Adrenal gland (tissue), 19 donors: ENCODE measurements at places on chromosomes 12 and 14. TPM values are rescaled to one million over a fixed set of nuclear protein-coding genes. Genes with fewer than 3 reads are reported as not detected.

The GOLT1B gene
- polyA plus RNA-seq = 16.1 TPM

The PTHLH gene
- not detected for polyA plus RNA-seq

The LIN7A gene
- polyA plus RNA-seq = 1.6 TPM

The TGM1 gene
- 2.2 TPM for polyA plus RNA-seq

The RAD51B gene
- 3.1 TPM for polyA plus RNA-seq

The MBD6 gene
- polyA plus RNA-seq = 167 TPM

The MAP1LC3B2 gene
- 1.7 TPM for polyA plus RNA-seq

The NDRG2 gene
- 619 TPM for polyA plus RNA-seq

GRCh38 chr12:49055978-49056754 is 4.4 kb downstream of the KMT2D start:
- H3K27ac ChIP-seq = no peak overlapping the region
- no peaks in the 10 kb centered on the region for H3K27me3 ChIP-seq
- peak; percentile 78 for DNase-seq

DNA sequence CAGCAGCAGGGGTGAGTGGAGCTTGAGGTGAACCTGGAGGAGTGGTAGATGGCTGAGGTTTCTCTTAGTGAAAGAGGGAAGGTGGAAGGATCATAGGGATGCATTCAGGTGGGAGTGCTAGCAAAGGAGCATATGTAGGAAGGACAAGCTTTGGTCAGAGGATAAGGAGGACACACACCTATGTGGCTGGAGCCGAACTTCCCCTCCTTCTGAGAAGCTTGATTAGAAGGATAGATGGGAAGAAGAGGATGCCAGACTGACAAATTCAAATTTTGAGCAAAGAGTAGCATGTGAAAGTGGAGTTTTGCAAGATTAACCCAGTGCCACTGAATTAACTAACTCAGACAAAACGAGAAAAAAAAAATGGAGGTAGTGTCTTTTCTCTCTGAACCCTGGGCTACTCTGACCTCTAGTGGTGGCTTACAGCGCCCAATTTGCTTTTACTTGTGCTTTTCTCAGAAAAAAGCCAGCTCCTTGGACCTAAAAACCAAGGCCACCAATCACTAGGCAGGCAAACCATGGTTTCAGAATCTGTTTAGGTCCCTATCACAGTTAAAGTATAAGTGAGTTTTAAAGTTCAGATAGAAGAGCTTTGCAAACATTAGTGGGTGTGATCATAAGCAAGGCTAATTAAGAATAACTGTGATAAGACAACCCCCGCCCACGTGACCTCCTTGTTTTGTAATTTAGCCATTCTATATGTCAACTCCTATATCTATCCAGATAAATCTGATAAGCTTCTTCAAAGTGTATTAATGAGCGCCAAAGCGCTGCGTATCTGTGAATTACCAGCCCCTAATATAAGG is 15.5 kb downstream of the EMP1 start:
- H3K4me3 ChIP-seq = no peak overlapping the region
- peak; percentile 64 for DNase-seq
- H3K27ac ChIP-seq = no peak overlapping the region
- no peaks in the 10 kb centered on the region for H3K36me3 ChIP-seq

GRCh38 chr12:6998715-6999451 is 19.4 kb downstream of the LPCAT3 start:
- peaks cover 25% of the 10 kb centered on the region for H3K4me1 ChIP-seq
- DNase-seq = peak; percentile 62
- peak overlapping the region; percentile 69 for H3K27ac ChIP-seq
- H3K36me3 ChIP-seq = peaks cover 6% of the 10 kb centered on the region

DNA sequence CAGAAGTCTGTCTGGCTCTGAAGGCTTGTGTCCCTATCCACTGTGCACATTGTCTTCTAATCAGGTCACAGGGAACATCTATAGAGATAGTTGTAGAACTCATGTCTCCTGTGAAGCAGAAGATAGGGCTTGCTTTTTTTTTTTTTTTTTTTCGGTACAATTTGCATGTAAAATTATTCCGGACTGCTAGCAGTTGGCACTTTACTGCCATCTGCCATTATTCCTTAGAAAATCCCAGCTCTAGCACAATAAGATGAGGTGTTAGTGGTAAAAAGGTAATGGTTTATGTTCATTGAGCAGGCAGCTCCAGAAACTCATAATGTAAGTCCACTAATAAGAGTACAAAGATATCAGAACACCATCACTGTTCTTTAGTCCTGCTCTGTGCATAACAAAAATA is 8.7 kb downstream of the MYRFL start:
- no peak for DNase-seq
- H3K36me3 ChIP-seq = no peaks in the 10 kb centered on the region
- H3K27me3 ChIP-seq = no peaks in the 10 kb centered on the region

GRCh38 chr12:1093166-1093751 is 102.2 kb downstream of the ERC1 start:
- no peak overlapping the region for H3K4me3 ChIP-seq
- H3K4me1 ChIP-seq = no peaks in the 10 kb centered on the region
- no peak for DNase-seq
- H3K27me3 ChIP-seq = no peaks in the 10 kb centered on the region

DNA sequence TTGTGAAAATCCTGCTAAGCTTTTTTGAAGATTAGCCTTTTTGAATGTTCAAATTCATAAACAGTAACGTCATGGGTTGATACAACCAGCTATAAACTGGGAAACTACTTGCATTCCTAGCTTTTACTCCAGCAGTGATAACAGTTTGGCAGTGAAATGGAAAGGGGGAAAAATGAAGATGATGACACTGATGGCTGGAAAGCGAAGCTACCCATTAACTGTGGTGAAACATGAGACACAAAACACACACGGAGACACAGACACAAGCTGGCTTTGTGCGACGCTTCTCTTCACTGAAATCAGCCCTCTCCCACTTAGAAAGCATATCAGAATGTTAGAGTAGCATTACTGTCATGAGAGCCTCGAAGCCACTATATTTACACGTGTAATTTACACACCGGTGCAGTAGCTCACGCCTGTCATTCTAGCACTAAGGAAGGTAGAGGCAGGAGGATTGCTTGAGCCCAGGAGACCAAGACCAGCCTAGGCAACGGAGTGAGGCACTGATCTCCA is 15.7 kb downstream of the VPS37B start:
- H3K4me1 ChIP-seq = peaks cover 48% of the 10 kb centered on the region
- H3K27ac ChIP-seq = no peak overlapping the region
- H3K36me3 ChIP-seq = no peaks in the 10 kb centered on the region
- H3K27me3 ChIP-seq = no peaks in the 10 kb centered on the region
- no peak overlapping the region for H3K4me3 ChIP-seq

DNA sequence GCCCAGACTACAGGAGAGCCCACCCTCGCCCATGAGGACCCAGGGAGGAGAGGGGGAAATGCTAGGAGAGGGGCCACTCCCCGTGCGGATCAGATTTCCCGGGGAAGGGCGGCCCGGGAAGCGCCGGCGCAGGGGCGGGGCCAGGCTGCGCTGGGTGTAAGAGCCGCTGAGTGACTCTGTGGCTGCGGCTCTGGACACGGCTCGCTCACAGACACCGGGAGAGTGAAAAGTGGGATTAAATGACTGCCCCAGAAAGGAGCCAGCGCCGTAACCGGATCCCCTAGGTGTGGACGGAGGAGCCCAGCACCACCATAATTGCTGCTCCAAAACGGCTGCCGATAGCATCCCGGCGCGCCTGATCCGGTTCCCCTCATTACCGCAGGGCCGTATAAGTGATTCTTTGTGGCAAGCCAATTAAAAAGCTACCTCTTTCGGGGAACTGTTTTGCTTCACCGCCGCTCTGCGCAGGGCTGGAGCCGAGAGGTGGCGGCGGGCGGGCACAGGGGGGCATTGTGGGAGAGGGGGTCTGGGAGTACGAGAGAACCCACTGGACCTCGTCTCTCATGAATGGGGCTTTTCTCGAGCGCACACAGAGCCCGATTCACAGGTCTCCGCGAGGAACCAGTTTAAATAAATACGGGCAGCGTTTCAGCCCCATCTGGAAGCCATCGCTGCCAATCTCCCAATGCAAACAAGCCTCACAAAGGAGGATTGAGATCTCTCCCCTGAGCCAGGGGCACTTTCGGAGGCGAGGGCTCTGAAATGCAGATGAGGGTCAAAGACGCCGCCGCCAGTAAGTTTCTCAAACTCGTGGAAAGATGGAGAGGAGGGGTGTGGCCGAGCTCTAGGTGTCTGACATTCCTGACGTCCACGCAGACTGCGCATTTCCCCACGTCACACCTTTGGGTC is 2.5 kb downstream of the COL2A1 start:
- no peak for DNase-seq
- H3K27ac ChIP-seq = peak overlapping the region; percentile 27
- peaks cover 21% of the 10 kb centered on the region for H3K4me1 ChIP-seq
- no peaks in the 10 kb centered on the region for H3K36me3 ChIP-seq
- H3K27me3 ChIP-seq = peaks cover 49% of the 10 kb centered on the region
- H3K4me3 ChIP-seq = peak overlapping the region; percentile 18

- no peaks in the 10 kb centered on the region for H3K4me1 ChIP-seq
- H3K4me3 ChIP-seq = no peak overlapping the region
- no peak overlapping the region for H3K27ac ChIP-seq
- H3K27me3 ChIP-seq = no peaks in the 10 kb centered on the region
- no peaks in the 10 kb centered on the region for H3K36me3 ChIP-seq
These were observed 14.2 kb upstream of the RASSF3 start for GRCh38 chr12:64595863-64596793.

DNA sequence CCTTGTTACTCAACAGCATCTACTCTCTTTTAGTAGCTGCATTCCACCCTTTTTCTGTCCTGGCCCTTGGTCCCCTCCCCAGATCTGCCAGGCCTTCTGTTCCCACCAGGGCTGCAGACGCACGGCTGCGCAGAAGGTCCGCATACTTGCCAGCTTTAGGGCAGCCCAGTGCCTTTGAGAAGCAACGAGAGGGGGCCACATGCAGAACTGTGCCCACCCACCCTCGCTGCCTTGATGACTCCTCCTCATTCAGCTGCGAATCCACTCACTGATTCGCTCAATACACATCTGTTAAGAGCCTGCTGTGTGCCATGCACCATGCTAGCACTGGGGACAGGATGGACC is 39.2 kb downstream of the PRIMA1 start:
- no peak overlapping the region for H3K27ac ChIP-seq
- H3K4me1 ChIP-seq = no peaks in the 10 kb centered on the region
- no peaks in the 10 kb centered on the region for H3K36me3 ChIP-seq
- peaks cover 3% of the 10 kb centered on the region for H3K27me3 ChIP-seq

GRCh38 chr12:54388237-54389133 is 4.0 kb upstream of the ZNF385A start:
- DNase-seq = no peak
- H3K4me1 ChIP-seq = peaks cover 6% of the 10 kb centered on the region
- H3K36me3 ChIP-seq = no peaks in the 10 kb centered on the region
- H3K4me3 ChIP-seq = no peak overlapping the region
- no peak overlapping the region for H3K27ac ChIP-seq

DNA sequence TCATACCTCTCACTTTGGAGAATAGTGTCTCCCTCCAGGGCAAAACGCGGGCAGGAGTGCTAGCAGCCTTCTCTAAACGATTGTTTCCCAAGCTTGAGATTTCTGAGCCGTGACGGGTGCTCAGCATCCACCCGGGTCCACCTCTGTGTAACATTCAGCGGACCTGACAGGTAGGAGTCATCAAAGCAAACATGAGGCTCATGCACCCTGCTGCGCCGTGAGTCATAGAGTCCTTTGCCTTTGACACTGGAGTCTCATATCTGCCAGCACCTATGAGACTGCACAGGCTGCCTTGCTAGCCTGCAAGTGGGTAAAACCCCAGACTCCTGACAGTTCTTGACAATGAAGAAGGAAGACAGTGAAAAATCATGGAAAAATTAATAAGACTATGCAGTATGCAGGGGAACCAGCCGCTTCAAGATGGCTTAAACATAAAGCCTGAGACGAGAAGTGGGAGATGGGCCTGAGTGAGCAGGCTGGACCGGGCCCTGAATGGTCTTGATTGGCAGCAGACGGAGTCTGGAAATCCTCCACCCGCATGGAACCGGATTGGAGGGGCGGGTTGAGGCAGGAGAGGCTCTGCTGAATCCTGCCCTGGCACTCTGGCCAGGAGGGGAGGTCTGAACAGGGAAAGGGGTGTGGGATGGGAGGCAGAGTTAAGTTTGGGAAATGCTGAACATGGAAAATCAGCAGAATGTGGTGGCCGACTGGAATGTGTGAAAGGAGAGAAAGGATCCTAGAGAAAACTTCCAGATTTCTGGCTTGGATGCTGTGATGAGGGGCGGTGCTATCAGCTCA is 54.2 kb downstream of the LGMN start:
- H3K4me3 ChIP-seq = no peak overlapping the region
- DNase-seq = no peak
- no peaks in the 10 kb centered on the region for H3K27me3 ChIP-seq
- H3K36me3 ChIP-seq = no peaks in the 10 kb centered on the region
- H3K27ac ChIP-seq = no peak overlapping the region

- H3K27me3 ChIP-seq = no peaks in the 10 kb centered on the region
- H3K4me3 ChIP-seq = no peak overlapping the region
- no peak for DNase-seq
These were observed 17.1 kb downstream of the INSM2 start for GRCh38 chr14:35551081-35551480.

DNA sequence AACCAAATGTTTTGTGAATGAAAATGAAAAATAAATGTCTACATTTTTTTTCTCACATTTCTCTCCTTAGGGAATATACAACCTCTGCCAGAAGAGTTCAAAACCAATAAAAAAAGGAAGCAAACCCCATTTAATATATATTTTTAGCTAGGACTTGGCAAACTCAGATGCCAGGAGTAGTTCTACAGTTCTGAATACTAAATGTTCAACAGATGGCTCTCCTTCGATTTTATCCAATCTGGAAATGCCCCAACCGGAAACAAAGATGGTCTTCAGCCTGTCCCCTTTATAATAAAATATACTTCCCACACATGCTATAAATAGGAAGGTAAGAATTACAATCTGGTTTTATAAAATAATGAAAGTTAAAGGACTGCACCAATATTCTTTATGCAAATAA is 330.4 kb downstream of the MDGA2 start:
- H3K27me3 ChIP-seq = no peaks in the 10 kb centered on the region
- no peak for DNase-seq
- no peak overlapping the region for H3K4me3 ChIP-seq

GRCh38 chr12:24522736-24523135 is 426.2 kb downstream of the BCAT1 start:
- H3K4me3 ChIP-seq = no peak overlapping the region
- H3K27me3 ChIP-seq = no peaks in the 10 kb centered on the region
- DNase-seq = no peak

- DNase-seq = no peak
- H3K36me3 ChIP-seq = no peaks in the 10 kb centered on the region
These were observed 6.6 kb downstream of the TXNDC16 start for GRCh38 chr14:52545584-52546317.

GRCh38 chr12:93341409-93342049 is 36.2 kb upstream of the NUDT4 start:
- DNase-seq = no peak
- H3K4me3 ChIP-seq = no peak overlapping the region
- no peaks in the 10 kb centered on the region for H3K4me1 ChIP-seq
- no peak overlapping the region for H3K27ac ChIP-seq
